ENCODE measurements at places on chromosomes 6 and 20.

- DNase-seq, result peak; percentile 9
These were observed 19.0 kb upstream of the BHLHE23 start for GRCh38 chr20:63025534-63026331.

DNA sequence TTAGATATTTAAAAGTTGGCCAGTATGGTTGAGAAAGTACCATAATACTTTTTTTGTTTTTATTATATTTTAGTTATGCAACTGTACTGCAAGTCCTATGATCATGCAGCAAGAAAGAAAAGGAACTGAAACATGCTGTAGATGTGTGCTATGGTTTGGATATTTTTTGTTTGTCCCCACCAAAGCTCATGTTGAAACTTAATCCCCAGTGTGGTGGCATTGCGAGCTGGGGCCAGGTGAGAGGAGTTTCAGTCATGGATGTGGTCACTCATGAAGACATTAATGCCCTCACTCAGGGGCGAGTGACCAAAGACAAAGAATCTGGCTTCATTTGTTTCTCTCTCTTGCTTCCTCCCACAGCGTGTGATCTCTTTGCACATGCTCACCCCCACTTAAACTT lies 393.9 kb downstream of the PAX1 start:
- DNase-seq, result no peak

DNA sequence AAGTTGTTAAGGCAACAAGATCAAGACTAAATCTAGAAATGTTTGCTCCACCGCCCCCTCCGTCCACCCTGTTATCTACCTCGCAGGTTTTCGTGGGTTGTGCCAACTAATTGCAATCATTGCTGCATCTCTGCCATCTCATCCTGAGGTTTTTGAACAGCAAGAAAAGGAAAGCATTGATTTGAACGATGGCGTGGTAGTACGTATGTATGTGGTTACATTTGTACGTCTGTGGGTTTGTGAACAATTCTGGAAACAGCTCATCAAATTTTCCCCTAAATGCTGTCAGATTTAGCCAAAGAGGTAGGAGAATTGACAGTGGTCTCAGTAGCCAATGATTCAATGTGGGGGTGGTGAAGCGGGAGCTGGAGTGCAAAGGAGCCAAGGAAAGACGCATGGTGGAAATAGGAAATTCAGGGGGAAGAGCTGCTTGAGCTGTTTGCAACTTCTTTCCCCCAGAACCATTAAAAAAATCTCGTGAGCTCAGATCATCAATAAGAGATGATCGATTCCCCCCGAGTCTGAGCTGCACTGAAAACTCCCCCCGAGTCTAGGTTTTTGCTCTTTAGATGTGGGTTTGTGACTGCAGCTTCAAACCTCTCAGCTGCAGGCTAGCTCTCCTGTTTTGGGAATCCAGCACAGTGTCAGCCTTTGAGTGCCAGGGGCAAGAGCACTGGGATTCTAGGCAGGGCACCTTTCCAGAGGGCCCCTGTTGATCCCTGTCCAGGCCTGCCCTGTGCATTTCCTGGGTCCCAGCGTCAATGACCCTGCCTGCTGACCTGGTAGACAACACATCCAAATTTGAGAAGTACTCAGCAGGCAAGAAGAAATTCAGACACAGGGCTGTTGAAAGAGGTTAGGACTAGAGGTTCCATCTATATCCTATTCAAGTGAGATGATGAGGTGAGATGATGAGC lies 72.6 kb upstream of the LY86 start:
- no peak for DNase-seq

- DNase-seq, result peak; percentile 90
These were observed 10.9 kb downstream of the ZNF217 start for GRCh38 chr20:53582574-53583351.

DNA sequence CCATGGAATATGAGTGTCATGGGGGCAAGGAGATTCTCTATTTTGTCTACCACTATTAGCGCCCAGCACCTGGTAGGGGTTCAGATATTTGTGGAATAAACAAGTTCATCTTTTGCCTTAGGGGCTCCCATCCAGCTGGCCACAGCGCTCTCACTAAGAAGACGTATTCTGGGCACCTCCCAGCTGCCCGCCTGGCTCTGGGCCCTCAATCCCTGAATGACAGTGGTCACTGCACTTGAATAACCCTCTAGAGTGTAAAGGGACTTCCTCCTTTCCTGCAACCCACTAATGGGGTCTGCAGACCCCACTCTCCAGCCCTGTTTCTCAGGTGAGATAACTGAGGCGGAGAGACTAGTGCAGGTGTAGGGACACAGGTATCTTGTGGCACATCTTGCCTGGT lies 36.2 kb downstream of the SNX5 start:
- no peak for DNase-seq

- no peak for DNase-seq
These were observed 4.4 kb upstream of the PXDC1 start for GRCh38 chr6:3755637-3756545.
